ENCODE measurements at places on chromosomes 2 and 18. TPM values are rescaled to one million over a fixed set of nuclear protein-coding genes. Genes with fewer than 3 reads are reported as not detected.

The TSPYL6 gene
- not detected for polyA plus RNA-seq

The DSEL gene
- 40.0 TPM for polyA plus RNA-seq

The BCL11A gene
- polyA plus RNA-seq, result 1.4 TPM

DNA sequence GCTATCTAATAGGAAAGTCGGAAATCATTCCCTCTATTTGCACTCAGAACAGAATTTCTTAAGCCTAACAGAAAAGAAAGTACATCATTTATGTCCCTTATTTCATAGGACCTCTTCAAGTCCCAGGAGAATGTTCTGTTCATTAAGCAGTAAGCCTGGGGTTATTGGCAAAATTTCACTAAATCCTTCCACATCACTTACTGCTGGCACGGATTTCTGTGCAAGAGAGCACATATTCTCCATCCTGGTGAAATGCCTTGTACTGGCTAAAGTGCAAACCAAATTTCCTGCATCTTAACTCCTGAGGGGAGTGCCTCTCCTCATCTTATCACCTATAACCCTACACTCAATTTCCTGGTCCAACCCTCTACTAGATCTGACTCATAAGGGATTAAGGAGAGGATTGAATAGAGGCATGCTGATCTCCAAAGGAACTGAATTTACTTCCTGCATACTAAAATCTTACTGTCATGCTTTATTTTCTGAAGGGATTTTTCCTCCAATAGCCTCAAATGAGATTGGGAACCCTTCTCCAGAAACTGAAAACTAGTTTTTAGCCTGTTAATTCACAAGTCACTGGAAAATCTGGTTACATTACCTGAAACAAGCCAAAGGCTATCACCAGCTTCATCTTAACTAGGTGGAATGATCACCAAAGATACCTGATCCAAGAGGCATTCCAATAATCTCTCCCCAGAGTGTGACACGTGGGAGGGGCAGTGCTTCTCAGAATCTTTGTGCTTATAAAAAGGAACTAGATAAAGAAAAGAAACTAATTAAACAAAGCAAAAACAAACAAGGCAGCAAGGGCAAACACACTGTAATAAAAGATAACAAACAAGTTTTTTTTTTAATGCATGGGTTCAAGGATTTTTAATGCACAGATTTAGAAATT lies 311.1 kb downstream of the NR4A2 start:
- no peak for DNase-seq

DNA sequence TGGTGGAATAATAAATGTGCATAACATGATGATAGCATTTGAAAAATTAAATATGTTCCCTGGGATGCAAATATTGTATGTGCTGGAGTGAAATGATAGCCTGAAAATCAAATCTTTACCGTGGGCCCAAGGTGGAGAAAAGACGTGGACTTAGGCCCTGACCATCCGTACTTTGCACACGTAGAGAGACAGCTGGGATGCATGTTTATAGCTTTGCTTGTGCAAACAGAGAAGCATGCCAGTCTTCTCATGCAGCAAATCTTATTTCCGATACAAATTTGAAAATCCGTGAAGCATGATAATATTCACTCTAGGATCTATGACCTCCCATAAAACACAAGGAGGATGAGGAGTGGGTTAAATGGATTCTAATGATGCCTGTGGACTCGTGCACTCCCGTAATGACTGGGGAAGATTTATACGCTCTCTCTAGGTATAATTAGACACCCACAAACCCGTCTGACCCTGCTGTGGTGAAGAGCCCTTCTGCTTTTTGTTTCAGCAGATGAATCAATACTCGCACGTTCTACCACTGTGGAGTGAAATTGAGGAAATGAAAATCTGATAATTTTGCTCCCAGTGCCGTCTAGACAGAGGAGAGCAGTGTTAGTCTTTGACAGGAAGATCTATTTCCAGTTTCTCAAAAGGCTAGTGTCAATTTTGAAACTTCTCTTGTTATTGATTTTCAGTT lies 810.3 kb upstream of the SALL3 start:
- DNase-seq, result no peak

GRCh38 chr2:134402410-134402809 lies 148.5 kb downstream of the MGAT5 start:
- no peak for DNase-seq

All from AG04450 (cell line).